ENCODE measurements at places on chromosomes 12 and 14.

- DNase-seq = no peak
These were observed 503.2 kb downstream of the MED13L start for GRCh38 chr12:115774148-115774895.

DNA sequence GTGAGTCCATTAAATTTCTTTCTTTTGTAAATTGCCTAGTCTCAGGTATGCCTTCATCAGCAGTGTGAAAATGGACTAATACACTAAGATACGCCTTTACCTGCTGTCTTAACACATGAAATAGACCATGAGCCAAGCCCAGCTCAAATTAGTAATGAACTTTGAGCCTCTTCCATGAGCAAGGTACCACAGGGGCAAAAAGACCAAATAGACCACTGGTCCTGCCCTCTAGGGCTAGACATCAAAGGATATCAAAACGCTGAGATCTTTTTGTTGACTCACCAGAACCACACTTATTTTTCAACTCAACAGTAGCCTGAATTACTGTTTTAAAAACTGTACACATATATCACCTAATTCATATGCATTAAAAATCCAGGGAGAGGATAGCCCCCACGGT lies 137.5 kb upstream of the NOS1 start:
- DNase-seq = no peak

GRCh38 chr12:104551313-104551931 lies 94.7 kb downstream of the CHST11 start:
- DNase-seq = no peak

GRCh38 chr14:105475269-105476096 lies 862 bp downstream of the CRIP2 start:
- DNase-seq = no peak

DNA sequence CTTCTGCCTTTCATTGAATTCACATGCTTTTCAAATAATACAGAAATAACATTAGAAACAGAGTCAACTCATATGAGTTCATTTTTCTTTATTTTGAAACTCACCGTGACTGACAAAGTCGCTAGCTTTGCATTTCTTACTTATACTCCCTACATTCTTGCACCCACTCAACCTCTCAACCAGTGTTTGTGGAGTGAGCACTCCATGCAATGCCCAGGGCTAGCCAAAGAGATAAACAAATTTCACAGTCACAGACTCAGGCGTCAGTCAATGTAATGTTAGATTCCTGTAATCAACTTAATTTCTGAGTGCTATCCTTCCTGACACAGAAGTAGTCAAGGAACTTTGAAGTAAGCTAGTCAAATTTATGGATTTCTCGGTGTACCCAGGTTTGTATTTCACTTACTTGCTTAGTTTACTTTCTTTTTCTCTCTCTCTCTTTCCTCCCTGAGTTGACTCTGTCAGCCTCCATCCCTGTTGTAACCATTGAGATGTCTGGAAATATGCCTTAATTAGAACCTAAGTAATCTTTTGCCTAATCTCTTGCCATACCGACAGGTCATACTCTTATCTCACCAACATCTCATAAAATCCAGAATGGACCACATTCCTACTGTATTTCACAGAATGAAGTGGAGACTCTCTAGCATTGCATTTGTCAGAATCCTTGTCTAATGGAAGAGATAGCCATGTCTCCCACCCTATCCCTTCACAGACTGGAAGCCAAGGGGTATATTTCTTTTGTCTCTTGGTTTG lies 413.0 kb downstream of the AEBP2 start:
- DNase-seq = no peak

GRCh38 chr12:57626111-57626920 lies 6.7 kb downstream of the B4GALNT1 start:
- no peak for DNase-seq

- DNase-seq = no peak
These were observed 126.0 kb upstream of the PZP start for GRCh38 chr12:9334041-9334692.

GRCh38 chr14:78698991-78699390 lies 528.8 kb downstream of the NRXN3 start:
- no peak for DNase-seq

DNA sequence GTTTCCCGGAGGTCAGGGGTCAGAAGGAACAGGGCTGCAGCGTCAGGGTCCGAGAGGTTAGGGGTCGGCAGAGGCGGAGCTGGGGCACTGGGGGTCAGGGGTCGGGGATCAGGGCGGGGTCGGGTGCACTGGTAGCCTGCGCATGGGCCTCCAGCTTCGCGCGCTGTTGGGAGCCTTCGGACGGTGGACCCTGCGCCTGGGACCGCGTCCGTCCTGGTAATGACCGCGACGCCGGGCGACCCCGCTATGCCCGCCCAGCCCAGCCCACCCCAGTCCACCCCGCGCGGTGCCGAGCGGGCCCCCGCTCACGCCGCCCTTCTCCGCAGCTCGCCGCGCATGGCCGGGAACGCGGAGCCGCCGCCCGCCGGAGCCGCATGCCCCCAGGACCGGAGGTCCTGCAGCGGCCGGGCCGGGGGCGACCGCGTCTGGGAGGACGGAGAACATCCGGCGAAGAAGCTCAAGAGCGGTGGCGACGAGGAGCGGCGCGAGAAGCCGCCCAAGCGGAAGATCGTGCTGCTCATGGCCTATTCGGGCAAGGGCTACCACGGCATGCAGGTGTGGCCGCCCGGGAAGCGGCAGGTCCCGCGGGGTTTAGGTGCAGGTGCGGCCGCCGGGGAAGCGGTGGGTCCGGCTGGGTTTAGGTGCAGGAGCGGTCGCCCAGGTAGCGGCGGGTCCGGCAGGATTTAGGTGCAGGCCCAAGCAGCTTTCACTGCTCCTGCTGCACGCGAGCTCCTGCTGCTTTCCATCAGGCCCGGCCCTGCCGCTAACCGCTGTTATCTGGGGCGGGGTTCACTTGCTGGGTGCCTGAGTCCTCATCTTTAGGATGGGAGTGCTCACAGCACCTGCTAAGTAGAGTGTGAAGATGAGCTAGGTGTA lies 743 bp downstream of the PUS1 start:
- no peak for DNase-seq
